ENCODE measurements at places on chromosomes 6 and 20.

DNA sequence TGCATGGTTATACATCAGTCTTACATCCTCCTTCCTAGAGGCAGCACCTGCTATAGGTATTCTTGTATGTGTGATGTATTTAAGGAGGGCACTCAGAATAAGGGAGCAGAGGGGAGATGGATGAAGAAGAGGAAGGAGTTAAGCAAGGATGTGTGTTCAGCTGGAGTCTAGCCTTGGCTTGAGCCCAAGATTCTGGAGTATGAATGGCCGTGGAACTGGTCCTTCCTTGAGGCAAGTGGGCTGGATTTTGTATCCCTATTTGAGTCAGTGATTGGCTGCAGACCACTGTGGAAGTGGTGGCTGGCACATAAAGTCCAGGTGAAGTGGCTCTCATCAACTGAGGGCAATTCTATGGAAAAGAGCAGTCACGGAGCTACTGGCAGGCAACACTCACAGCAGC lies 112.0 kb upstream of the RNF24 start:
- no peak for DNase-seq

GRCh38 chr6:53300656-53301551 lies 47.8 kb downstream of the ELOVL5 start:
- DNase-seq: no peak

GRCh38 chr6:15358579-15359327 lies 112.9 kb downstream of the JARID2 start:
- DNase-seq: no peak

GRCh38 chr6:120447605-120448004 lies 886.7 kb downstream of the TBC1D32 start:
- no peak for DNase-seq

DNA sequence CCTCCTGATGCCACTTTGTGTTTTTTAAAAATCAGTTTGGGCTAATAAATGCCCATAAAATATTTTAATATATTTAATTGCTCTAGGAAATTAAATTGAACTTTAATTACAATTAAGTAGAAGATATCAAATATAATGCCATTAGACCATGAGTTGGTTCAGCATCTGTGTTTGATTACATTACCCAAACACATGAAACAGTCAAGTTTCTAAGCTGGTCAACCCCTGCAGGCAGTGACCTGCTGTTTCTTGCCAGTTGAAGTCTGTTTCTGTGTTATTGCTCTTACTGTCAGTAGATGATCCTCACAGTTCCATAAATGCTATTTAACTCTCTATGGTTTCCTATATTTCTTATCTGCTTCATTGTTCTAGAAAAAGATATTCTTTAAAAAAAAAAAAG lies 9.7 kb upstream of the TENT5A start:
- DNase-seq: no peak

DNA sequence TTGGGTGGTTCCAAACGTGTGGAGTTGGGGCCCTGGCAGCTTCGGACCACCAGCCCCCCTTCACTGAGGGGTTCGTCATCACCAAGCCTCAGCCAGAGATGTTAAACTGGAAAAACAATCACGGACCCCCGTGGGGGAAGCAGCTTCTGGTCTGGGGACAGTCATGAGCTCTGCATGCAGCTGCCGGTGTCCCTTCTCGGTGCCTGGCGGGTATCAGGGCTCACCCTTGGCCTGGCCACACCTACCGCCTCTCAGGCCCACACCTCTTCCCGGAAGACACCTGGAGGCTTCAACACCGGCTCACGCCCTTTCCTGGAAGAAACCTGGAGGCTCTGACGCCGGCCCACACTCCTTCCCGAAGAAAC lies 77.8 kb upstream of the BHLHE23 start:
- DNase-seq: no peak

Data from stimulated activated CD8-positive, alpha-beta memory T cell treated with anti-CD3 and anti-CD28 coated beads, Interleukin-2, amount 100 ng/mL, for 1 hour (primary cell).